Activated naive CD8-positive, alpha-beta T cell treated with anti-CD3 and anti-CD28 coated beads, Interleukin-2, amount 50 U/mL, for 24 hours (primary cell): ENCODE measurements at places on chromosomes 12 and 14.

DNA sequence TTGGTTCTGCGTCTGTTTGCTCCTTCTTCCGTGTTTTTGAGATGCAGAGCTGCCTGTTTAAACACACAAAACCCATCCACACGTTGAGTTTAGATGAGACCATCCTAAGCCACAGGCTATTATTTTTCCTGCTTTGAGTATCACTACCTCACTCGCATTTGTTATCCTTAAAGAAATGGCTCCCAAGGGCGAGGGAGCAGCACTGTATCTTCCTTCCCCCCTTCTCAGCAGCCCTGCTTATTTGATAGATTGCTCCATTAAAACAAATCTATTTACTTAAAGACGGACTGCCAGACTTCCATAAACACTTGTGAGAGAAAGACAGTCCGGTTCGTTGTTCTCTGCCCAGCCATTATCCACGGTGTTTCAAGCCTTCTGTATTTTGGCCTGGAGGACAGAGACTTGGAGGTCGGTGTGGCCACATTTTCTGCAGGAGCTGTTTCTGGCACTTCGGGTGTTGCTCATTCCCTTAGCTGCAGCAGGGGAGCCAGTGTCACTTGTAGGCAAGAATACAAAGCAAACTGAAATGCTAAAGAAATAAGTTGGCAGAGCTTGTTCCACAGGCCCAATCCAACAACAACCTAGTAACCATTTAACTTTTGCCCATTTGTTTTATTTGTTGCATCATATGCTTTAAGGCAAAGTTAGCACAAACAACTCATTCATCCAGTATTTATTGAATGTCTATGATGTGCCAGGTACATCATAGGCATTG lies 275.4 kb downstream of the TTC6 start:
- DNase-seq, result no peak

- no peak for DNase-seq
Observed at GRCh38 chr12:52942901-52943181, 6.1 kb upstream of the KRT18 start.

GRCh38 chr12:32166510-32166909 lies 59.9 kb downstream of the BICD1 start:
- DNase-seq, result no peak

GRCh38 chr12:118063576-118064391 lies 2.8 kb upstream of the WSB2 start:
- DNase-seq, result no peak

GRCh38 chr14:32404784-32405573 lies 75.9 kb downstream of the AKAP6 start:
- DNase-seq, result no peak

DNA sequence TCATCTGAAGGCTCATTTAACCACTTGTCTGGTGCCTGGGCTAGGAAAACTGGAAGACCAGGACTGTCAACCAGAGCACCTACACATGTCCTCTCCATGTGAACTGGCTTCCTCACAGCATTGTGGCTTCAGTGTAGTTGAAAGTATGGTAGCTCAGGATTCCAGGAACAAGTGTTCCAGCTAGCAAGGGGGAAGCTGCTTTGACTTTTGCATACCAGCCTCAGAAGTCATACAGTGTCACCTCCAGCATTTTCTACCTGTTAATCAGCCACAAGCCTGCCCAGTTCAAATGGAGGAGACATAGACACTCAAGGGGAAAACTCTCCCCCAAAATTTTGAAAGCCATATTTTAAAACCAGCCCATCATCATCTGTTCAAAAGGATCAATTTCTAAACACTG lies 212.8 kb upstream of the CAND1 start:
- DNase-seq, result no peak

DNA sequence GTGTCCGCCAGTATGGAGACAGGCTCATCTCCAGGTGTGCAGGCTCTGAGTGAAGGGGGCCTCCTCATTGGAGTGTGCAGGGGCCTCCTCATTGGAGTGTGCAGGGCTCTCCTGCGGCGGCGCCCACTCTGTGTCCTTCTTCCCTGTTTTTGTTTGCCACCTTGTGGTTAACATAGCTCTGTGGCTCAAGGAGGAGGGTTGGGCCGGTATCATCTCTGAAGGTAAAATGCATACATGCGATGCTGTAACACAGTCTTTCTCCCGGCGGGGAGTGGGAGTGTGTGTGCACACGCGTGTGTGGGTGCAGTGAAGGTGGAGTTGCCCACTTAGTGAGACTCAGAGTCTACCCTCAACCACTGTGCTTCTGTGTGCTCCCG lies 429.4 kb downstream of the ZFP36L1 start:
- DNase-seq, result no peak

DNA sequence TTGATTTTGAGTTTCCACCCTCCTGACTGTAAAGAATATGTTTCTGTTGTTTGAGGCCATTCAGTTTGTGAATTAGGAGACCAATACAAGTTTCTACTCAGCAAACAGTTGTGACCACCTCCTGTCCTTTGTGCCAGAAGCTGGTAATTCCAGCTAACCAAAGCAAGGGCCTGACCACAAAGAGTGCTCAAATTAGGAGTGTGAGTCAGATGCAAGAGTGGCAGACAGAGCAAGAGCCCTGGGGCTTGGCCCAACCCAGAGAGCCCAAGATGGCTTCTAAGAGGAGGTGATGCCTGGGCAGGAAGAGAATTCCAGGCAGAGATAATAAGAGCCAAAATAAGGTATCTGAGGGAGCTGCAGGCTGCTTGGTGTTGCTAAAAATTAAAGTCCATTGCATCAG lies 77.7 kb upstream of the C14orf132 start:
- DNase-seq, result no peak

DNA sequence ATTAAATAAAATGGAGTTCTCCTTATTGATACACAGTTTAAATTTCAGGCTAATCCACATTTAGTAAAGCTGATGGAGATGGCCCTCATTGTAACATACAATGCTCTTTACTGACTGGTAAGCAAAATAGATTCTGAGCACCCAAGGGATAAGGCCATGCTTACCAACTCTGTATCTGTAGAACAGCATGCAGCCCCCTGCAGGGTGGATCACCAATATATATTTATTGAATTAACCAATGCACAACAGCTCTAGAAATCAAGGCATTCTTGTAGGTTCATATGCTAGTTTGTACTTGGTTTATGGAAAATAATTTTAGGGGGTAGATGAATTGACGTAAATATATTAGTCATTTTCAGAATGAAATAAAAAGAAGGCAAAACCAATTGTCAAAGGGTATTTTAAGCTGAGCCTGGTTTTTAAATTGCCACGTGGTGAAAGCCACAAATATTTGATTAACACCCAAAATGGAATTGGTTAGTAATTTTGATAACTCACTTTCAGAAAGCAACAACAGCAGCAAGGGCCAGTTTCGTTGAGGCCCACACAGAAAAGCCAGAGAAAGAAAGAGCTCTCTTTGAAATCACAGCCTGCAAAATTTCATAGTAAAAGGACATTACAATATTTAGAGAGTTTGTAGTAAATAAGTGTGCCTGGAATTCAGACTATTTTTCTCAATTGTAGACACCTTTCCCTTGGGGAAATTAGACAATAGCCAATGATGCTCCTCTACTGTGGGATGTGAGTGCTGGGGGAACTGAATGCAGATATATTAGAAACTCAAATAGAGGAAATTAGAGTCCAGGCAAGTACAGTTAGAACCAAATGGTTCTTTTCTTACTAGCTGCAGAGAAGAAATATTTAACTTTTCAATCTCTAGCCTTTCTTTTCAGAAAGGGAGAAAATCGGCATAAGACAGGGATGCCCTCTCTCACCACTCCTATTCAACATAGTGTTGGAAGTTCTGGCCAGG lies 216.2 kb upstream of the ABCD2 start:
- DNase-seq, result no peak

- DNase-seq, result no peak
Observed at GRCh38 chr12:65682112-65682511, 142.2 kb upstream of the HMGA2 start.

DNA sequence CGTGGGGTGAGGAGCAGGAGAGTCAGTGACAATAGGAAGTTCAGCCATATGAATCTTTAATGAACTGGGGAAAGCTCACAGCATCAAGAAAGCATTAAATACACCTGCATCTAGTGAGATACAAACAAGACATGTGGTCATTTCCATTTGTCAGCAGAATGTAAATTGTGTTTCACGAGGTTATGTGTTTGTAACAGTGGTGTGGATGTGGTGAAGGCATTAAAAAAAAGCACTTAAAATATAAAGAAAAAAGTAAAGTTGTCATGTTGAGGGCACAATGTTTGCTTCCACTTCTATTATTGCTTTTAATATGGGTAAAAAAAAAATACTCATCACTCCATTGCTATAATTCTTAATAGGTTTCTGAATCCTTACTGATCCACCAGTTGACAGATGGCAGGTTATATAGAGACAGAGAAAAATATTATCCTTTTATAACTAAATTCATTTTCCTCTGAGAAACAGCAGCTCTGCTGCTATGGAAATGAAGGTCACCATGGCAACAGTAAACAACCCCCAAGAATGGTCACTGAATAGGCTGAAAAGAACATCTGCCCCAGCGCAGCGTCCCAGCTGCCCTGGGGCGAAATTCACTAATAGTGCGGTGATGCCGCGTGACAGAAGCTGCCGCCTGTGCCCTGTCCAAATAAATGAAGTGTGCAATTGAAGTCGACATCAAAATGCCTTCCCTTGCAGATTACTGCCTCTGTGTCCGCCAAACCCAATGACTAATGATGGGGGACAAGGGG lies 226.1 kb downstream of the FOXN3 start:
- DNase-seq, result no peak

- no peak for DNase-seq
Observed at GRCh38 chr14:21136024-21136423, 19.8 kb downstream of the OR5AU1 start.

GRCh38 chr14:51202914-51203665 lies 37.0 kb upstream of the TMX1 start:
- DNase-seq, result peak; percentile 18

- DNase-seq, result no peak
Observed at GRCh38 chr12:107129315-107129930, 36.1 kb upstream of the CRY1 start.
